ENCODE measurements at places on chromosomes 1 and 21. TPM values are rescaled to one million over a fixed set of nuclear protein-coding genes. Genes with fewer than 3 reads are reported as not detected.

Gene FLVCR1
- total RNA-seq = 10.9 TPM

Gene CFHR3
- total RNA-seq = not detected

Gene CHML
- 15.9 TPM for total RNA-seq

Gene UBIAD1
- total RNA-seq = 39.9 TPM

Gene SPRR4
- total RNA-seq = not detected

Gene SV2A
- total RNA-seq = 17.3 TPM

Gene FCRL6
- not detected for total RNA-seq

Gene CCDC185
- total RNA-seq = not detected

Gene APH1A
- 146 TPM for total RNA-seq

Gene FCGR3B
- total RNA-seq = not detected

Gene CRP
- total RNA-seq = not detected

Gene AMY1B
- total RNA-seq = not detected

Gene ACTA1
- not detected for total RNA-seq

Gene LEFTY2
- not detected for total RNA-seq

Gene FCAMR
- total RNA-seq = not detected

Gene ETNK2
- total RNA-seq = not detected

Gene PTTG1IP
- total RNA-seq = 74.7 TPM

Gene CFAP141
- not detected for total RNA-seq

Gene YBEY
- total RNA-seq = 13.2 TPM

Gene TMEM61
- total RNA-seq = not detected

Gene CLIC6
- not detected for total RNA-seq

Gene EFNA3
- 4.1 TPM for total RNA-seq

Gene SDE2
- total RNA-seq = 16.6 TPM

Gene MIXL1
- not detected for total RNA-seq

Gene HUNK
- 0.23 TPM for total RNA-seq

Gene RPTN
- total RNA-seq = not detected

Gene TTC39A
- total RNA-seq = not detected

Gene SPRR2G
- total RNA-seq = not detected

Gene RALGPS2
- total RNA-seq = 5.3 TPM

Gene SELE
- not detected for total RNA-seq

Gene TFF2
- total RNA-seq = not detected

Gene SH2D2A
- 81.8 TPM for total RNA-seq

Gene NBPF12
- total RNA-seq = 17.7 TPM

Gene SLC6A17
- not detected for total RNA-seq

Gene KRTAP21-2
- total RNA-seq = not detected

Gene TEDDM1
- total RNA-seq = not detected

Gene PIP5K1A
- total RNA-seq = 59.3 TPM

Gene ZNF678
- total RNA-seq = 4.7 TPM

Gene PCNX2
- 28.9 TPM for total RNA-seq

Gene IFT25
- total RNA-seq = 63.1 TPM

Gene CYP4A11
- total RNA-seq = not detected

Gene AVPR1B
- not detected for total RNA-seq

Gene CFAP74
- not detected for total RNA-seq

Gene CCDC27
- total RNA-seq = not detected

Gene RNF115
- total RNA-seq = 14.3 TPM

Gene ZFP69
- 3.4 TPM for total RNA-seq

Gene CFHR2
- total RNA-seq = not detected

Gene CLDN19
- not detected for total RNA-seq

Gene LEPR
- 1.7 TPM for total RNA-seq

Gene CFAP45
- 0.76 TPM for total RNA-seq

Gene CHI3L2
- 26.7 TPM for total RNA-seq

Gene TTC13
- total RNA-seq = 47.0 TPM

Gene OR2T8
- total RNA-seq = not detected

Gene ZNF697
- total RNA-seq = 0.15 TPM

Gene YOD1
- total RNA-seq = 7.7 TPM

Gene CDC20
- total RNA-seq = 88.5 TPM

Gene OR2L5
- total RNA-seq = not detected

Gene DCST1
- total RNA-seq = not detected

Gene TRIM63
- total RNA-seq = not detected

Gene GCSAML
- not detected for total RNA-seq
